ENCODE measurements at places on chromosomes 13 and 19.

GRCh38 chr13:38180126-38180525 is 169.5 kb upstream of the UFM1 start:
- DNase-seq, result no peak

DNA sequence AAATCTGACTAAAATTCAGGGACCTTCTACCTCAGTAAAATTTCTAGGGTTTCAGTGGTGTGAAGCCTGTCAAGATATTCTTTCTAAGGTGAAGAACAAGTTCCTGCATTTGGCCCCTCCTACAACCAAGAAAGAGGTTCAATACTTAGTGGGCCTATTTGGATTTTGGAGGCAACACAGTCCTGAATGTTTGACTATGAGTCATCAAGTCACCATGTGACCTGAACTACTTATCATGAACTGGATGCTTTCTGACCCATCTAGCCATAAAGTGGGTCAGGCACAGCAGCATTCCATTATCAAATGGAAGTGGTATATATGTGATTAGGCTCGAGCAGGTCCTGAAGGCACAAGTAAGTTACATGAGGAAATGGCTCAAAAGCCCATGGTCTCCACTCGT is 163.0 kb upstream of the IRS2 start:
- no peak for DNase-seq

GRCh38 chr13:50366488-50367174 is 351.4 kb downstream of the KCNRG start:
- no peak for DNase-seq

DNA sequence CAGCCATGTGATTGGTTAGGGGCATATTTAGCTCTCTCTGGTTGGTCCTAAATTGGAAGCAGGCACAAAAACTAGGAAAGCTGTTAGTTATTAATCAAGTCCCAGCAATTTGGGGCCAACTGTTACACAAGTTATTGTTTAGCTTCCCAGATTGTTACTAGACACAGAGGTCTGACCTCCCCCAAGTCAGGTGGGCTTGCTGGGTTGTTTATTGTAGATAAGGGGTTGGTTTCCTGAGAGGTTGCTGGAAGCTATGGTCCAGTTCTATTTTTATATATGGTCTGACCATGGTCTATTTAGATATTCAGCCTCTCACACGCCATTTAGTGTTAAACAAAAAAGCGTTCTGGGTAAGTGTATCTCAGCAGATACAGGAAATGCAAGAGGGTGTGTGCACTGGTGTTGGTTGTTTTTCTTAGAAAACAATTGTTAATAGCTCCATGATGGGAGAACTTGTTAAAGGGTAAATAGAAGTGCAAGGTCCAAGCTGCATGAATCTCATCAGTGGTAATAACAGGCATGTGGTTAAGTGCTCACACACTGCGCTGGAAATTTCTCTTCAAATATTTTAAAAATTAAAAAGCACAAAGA is 150.0 kb downstream of the RAP2A start:
- DNase-seq, result no peak

DNA sequence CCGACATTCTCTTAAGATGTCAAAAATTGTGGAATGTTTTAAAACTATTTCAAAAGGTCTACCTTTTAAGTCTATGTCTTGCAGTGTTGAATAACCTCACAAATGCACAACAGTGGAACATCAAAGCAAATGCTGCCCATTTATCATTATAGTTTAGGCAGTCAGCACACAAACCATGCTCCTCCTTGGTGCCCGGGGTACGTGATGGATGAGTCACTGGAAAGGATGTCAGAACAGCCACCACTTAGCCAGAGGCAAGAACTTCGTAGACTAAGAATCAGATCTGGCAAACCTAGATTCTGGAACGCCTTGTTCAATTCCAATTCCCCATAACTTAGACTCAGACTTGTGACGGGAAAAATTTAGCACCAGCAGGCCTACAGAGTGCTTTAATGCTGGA is 343.6 kb downstream of the FGF9 start:
- no peak for DNase-seq

DNA sequence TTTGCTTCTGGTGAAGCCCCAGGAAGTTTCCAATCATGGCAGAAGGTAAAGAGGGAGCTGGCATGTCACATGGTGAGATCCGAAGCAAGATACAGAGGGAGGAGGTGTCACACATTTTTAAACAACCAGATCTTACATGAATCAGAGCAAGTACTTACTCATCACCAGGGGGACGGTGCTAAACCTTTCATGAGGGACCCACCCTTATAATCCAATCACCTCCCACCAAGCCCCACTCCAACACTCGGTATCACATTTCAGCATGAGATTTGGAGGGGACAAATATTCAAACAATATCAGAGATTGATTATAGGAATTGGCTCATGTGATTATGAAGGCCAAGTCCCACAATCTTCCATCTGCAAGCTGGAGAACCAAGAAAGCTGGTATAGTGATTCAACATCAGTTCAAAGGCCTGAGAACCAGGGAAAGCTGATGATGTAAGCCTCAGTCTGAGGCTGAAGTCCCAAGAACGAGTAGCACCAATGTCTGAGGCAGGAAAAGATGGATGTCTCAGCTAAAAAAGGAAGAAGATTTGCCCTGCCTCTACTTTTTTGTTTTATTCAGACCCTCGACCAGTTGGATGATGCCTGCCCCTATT is 58.6 kb upstream of the WDFY2 start:
- no peak for DNase-seq

GRCh38 chr13:71021825-71022422 is 845.1 kb downstream of the DACH1 start:
- DNase-seq, result no peak

- DNase-seq, result no peak
These were observed 2.5 kb downstream of the FTL start for GRCh38 chr19:48967346-48968178.

- no peak for DNase-seq
These were observed 49.3 kb downstream of the IFT88 start for GRCh38 chr13:20616059-20616797.

DNA sequence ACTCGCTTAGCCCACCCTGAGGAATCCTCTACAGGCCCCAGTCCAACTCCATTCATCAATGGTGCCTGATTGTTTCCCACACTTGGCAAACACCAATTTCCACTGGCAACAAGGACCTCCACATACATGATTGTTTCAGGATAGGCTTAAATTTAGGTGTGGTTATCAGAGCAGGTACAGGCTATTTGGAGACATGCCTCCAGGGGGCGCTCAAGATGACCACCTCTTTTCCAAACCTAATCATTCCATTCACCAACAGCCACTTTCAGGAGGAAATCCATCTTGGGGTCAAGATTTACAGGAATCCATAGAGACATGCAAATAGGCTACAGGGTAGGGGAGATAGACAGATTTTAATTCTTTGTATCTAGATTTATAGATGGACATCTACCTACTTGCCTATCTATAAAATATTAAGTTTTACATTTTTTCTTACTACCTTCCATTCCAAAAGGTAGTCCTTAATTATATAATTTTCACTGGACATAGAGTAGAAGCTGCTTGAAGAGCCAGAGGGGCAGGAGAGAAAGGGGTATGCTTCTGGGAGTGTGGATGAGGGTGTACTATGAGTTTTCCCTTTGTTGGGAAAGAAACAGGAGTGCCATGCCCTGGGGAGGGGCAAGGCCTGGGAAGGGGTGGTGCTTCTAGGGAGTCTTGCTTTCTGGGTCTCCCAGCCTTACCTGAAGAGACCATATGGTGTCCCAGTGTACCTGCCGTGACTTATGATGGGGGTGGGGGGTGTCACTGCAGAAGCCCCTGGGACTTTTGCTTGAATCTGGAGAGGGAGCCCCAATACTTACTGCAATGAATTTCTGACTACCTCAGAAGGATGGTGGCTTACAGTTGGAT is 14.1 kb upstream of the PCDH8 start:
- peak; percentile 29 for DNase-seq

GRCh38 chr19:3573162-3573857 is 566 bp downstream of the HMG20B start:
- peak; percentile 78 for DNase-seq

GRCh38 chr13:49693191-49693733 is 2.0 kb upstream of the EBPL start:
- no peak for DNase-seq

GRCh38 chr13:71260246-71260645 is 606.8 kb downstream of the DACH1 start:
- DNase-seq, result no peak

DNA sequence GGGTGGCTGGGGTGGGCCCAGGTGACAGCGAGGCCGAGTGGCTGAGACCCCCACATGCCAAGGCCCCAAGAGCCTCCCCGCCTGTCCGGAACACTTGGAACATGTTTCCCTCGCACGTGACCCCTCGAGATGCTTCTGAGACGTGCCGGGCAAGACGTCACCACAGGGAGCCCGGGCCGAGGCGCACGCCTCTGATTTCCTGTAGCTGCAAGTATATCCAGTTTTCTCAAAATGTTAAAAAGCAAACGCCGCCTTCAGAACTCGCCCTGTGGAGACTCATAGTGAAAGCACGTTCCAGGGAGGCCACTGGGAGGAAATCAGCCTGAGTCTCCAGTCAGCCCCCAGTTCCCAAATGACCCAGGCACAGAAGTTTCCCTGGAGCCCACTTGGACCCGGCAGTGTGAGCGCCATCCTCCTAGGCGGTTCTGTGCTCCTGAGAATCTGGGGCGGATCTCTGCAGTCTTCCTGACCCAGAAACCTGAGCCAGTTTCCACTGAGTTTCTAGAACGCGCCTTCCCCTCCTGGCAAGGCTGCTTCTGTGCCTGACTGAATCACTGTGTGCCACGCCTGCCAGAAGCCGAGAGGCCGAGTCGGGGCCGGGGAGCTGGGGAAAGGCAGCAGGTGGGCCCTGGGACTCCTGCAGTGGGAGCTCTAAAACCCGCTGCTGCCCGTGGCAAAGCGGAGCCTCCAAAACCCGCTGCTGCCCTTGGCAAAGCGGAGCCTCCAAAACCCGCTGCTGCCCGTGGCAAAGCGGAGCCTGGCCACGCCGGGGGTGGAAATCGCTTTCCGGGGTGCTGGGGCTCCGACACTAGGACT is 179.3 kb downstream of the KDM4B start:
- no peak for DNase-seq

GRCh38 chr19:15265850-15266248 is 33.6 kb upstream of the EPHX3 start:
- DNase-seq, result no peak

DNA sequence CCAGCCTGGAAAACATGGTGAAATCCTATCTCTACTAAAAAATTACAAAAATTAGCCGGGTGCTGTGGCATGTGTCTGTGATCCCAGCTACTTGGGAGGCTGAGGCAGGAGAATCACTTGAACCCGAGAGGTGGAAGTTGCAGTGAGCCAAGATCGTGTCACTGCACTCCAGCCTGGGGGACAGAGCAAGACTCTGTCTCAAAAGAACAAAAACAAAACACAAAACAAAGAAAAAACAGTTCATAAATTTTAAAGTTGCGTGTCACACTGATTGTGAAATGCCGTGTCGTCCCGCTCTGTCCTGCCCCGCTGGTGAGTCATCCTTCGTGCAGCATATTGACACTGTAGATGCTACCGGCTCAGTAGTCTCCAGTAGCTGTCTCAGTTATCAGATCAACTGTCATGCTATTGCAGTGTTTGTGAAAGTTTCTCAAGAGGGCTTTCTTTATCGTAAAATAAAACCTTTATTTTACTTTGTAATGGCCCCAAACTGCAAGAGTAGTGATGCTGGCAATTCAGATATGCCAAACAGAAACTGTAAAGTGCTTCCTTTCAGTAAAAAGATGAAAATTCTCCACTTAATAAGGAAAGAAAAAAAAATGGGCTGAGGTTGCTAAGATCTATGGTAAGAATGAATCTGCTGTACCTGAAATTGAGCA is 36.4 kb upstream of the IGFL1 start:
- no peak for DNase-seq

DNA sequence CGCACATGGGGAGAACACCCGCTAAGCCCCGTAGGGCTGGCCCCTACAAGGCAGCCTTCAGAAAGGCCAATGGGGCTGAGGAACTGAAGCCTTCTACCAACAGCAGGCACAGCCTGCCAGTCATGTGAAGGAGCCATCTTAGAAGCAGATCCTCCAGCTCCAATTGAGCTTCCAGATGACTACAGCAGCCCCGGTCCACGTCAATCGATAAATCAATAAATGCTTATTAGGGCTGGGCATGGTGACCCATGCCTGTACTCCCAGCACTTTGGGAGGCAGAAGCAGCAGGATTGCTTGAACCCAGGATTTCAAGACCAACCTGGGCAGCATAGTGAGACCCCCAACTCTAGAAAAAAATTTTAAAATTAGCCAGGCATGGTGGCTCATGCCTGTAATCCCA is 23.0 kb downstream of the TEX101 start:
- DNase-seq, result no peak

GRCh38 chr19:50909240-50910070 is 1.7 kb downstream of the KLK4 start:
- DNase-seq, result peak; percentile 41

DNA sequence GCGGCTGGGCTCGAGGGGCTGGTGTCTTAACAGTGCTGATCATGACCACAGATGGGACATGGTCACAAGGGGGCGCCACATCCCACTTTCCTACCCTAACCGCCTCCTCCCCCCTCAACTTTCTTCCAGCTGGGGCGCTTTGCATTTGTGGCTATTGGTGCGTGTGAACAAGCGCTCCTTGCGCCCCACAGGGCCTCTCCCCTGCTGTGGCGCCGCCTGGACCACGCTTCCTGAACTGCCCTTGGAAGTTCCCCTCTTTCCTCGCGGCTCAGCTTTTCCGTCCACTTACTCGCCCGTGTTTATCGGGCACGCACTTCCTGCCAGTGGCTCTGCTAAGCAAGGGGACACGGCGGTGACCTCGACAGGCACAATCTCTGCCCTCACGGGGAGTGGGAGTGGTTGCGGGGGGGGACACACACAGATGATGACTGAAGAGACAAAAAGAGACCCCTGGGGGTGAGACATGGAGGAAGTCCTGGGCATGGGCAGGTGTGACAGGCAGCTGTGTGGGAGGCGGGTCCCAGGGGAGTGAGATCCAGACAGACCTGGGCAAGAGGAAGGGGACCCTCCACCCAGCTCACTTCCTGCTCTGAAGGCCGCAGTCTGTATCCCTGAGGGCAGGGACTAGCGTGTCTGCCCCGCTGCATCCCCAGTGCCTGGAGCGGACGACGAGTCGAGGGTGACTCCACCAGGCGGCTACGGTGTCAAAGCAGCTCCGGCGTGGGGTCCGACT is 40.3 kb downstream of the ZNF787 start:
- peak; percentile 75 for DNase-seq

DNA sequence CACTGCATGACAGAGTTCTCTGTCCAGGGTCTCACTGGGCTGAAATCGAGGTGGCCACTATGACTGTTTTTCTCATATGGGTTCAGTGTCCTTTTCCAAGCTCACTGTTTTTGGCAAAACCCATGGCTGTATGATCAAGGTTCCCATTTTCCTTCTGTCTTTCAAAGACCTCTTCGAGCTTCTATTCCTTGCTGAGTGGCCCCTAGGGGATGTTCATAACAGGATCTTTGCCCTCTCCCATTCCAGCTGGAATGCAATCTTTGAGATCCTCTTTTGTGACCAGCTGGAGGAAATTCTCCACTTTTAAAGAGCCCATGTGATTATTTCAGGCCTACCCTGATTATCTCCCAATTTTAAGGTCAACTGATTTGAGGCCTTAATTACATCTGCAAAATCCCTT is 572.5 kb upstream of the SLC10A2 start:
- no peak for DNase-seq

- no peak for DNase-seq
These were observed 17.8 kb upstream of the KCTD4 start for GRCh38 chr13:45218689-45219088.

All from activated naive CD8-positive, alpha-beta T cell treated with anti-CD3 and anti-CD28 coated beads, Interleukin-2, amount 10 ng/mL, durations not matched to agents 7 days and 5 days (primary cell).